ENCODE measurements at places on chromosomes 2 and 18. TPM values are rescaled to one million over a fixed set of nuclear protein-coding genes. Genes with fewer than 3 reads are reported as not detected.

- peak; percentile 29 for DNase-seq
Measured at GRCh38 chr2:216339456-216340279, 32.6 kb downstream of the MARCHF4 start.

GRCh38 chr18:8635087-8635486 lies 25.9 kb downstream of the RAB12 start:
- DNase-seq = no peak

DNA sequence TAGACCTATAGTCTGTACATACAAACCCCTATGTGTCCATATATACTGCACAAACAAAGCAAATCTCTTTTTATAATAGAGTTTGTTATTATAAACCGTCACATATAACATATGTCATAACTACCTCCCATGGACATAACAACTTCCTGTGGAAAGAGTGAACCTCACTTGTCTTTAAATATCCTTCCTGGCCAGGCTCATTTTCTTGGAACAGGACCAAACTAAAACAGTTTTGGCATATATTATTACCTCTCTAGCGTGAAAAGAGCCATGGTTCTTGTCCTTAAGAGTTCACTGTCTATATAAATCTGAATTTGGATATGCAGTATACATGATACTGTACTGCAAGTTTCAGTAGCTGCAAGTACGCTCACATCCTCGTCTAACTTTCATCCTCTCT lies 28.3 kb upstream of the DNAJC27 start:
- DNase-seq = no peak

DNA sequence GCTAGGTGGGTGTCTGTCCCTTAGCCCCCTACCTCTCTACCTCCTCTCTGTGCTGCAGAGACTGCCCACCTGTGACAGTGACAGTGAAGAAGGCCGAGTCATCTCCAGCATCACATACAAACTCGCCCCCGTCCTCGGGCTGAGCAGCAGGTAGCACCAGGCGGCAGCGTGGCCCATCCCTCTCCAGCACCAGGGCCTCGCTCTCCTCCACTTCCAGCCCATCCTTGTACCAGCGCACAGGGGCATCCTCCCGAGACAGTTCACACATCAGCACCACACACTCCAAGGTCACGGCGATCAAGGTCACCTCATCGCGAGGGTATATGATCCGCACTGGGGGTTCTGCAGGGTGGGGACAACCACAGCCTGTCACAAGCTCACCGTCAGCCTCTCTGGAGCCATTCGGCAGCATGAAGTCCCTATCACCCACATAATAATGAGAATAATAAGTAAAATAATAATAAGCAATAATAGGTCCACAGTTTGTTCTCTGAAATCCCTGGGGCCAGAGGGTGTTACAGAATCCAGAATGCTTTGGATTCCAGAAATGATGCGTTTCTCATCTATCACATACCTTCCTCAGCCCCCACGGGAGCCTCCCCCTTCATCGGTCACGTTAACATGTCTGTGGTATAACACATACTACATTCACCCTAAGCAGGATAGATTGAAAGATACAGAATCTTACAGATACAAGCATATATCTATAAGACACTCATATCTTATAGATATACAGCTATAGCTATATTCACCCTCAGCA lies 12.0 kb downstream of the OBSL1 start:
- no peak for DNase-seq

- no peak for DNase-seq
Measured at GRCh38 chr2:40820319-40820718, 368.4 kb upstream of the SLC8A1 start.

DNA sequence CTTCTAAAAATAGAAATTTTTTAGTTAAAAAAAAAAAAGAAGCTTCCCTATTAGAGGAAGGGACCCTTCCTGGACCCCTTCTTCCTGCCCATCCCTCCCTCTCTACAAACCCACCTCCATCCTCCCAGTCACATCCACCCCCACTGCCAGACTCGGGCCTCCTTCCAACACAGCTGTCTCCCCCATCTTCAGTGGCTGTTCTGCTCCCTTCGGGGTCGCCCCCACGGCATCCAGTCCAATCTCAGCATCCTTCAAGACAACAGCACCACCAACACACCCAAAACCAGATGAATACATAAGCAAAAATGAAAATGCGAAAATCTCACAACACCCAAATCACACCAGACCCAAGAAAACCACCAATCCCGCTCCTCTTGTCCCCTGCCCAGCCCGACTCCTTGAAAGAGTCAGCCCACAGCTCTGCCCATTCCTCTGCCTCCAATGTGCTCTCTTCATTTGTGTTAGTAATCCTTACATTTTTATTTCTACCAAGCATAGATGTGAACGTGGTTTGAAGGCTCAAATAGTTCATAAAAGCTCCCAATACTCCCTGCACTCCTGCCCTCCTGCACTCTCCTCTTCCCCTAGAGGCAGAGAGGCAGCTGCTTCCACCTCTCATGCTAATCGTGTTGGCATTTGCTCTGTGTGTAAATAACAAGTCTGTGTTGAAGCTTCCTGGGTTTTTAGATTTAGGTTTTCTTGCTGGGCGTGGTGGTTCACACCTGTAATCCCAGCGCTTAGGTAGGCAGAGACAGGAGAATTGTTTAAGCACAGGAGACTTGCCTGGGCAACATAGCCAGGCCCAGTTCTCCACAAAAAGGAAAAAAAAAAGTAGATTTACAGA lies 37.0 kb downstream of the MAL start:
- DNase-seq = no peak

DNA sequence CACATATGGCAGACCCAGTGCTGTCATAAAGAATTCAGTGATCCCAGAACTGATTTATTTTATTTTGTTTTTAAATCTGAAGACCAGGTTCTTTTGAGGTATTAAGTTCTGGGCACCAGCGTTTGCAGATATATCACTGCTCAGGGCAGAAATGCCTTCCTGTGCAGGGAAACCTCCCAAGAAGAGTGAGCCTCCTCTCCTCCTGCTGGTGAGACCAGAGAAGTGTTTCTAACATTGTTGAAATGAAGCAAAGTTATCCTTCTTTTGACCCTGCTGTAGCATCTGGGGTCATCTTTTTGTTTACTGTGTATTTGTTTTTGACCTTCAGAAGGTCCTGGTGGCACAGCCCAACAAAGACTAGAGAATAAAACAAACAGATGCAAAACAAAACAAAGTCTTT lies 94.0 kb downstream of the AQP4 start:
- DNase-seq = no peak

- no peak for DNase-seq
Measured at GRCh38 chr2:127365211-127365643, 22.5 kb downstream of the MAP3K2 start.

GRCh38 chr18:1392865-1393734 lies 488.4 kb downstream of the ADCYAP1 start:
- DNase-seq = no peak

DNA sequence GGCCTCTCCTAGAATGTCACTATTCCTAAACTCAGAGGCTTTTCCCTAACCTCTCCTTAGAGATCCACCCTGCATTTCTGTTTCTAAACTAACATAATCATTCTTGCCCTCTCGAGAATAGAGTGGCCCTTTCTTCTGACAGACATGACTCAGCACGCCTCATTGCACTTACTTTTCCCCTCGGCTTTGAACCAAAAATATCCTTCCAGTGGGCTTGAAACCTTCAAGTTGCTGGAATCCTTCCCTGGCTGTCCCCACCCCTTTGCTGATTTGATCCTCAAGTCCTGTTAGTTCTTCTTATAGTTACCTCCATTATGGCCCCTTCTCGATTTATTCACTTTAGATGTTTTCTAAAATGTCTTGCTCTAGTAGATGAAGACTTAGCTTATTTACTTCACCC lies 158.0 kb downstream of the LTBP1 start:
- DNase-seq = no peak

GRCh38 chr2:127453392-127454171 lies 35.4 kb downstream of the PROC start:
- no peak for DNase-seq

The GKN1 gene
- total RNA-seq = not detected

The ONECUT2 gene
- total RNA-seq = 0.03 TPM

The HOXD12 gene
- total RNA-seq = not detected

The CCT7 gene
- 181 TPM for total RNA-seq

The SP9 gene
- not detected for total RNA-seq

The CXCR1 gene
- 0.97 TPM for total RNA-seq

The IL36A gene
- not detected for total RNA-seq

The THAP4 gene
- 74.4 TPM for total RNA-seq

The IL1F10 gene
- total RNA-seq = not detected

The MALL gene
- 14.0 TPM for total RNA-seq

The DOK1 gene
- total RNA-seq = 12.4 TPM

The DPP10 gene
- 0.38 TPM for total RNA-seq

The STAMBP gene
- total RNA-seq = 31.1 TPM
